ENCODE measurements at places on chromosomes 13 and 19. TPM values are rescaled to one million over a fixed set of nuclear protein-coding genes. Genes with fewer than 3 reads are reported as not detected.

CGB8 gene
- total RNA-seq, result not detected

- H3K27me3 ChIP-seq, result no peaks in the 10 kb centered on the region
- peak; percentile 25 for DNase-seq
- H3K4me3 ChIP-seq, result no peak overlapping the region
- no peaks in the 10 kb centered on the region for H3K36me3 ChIP-seq
- no peak overlapping the region for H3K27ac ChIP-seq
These were observed 172.7 kb upstream of the RNF113B start for GRCh38 chr13:98349731-98350305.

DNA sequence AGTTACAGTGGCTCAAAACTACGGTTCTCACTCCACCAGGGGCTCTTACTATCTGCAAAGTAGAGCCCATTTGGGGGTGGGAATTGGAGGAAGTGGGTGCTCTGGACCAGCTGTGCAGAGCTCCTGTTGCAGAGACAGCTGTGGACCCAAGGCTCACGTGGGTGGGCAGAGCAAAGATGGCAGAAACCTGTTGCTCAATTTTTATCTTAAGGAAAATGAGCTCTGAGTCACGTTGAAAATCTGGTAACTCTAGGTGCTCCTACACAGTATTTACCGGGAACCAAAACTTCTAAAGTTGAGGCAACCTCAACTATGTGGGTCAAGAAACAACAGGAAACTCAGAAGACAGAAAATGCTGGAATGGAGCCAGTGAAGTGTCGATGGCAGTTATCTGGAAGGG lies 30.2 kb upstream of the SLC15A1 start:
- no peaks in the 10 kb centered on the region for H3K36me3 ChIP-seq
- no peaks in the 10 kb centered on the region for H3K27me3 ChIP-seq
- no peak for DNase-seq

DNA sequence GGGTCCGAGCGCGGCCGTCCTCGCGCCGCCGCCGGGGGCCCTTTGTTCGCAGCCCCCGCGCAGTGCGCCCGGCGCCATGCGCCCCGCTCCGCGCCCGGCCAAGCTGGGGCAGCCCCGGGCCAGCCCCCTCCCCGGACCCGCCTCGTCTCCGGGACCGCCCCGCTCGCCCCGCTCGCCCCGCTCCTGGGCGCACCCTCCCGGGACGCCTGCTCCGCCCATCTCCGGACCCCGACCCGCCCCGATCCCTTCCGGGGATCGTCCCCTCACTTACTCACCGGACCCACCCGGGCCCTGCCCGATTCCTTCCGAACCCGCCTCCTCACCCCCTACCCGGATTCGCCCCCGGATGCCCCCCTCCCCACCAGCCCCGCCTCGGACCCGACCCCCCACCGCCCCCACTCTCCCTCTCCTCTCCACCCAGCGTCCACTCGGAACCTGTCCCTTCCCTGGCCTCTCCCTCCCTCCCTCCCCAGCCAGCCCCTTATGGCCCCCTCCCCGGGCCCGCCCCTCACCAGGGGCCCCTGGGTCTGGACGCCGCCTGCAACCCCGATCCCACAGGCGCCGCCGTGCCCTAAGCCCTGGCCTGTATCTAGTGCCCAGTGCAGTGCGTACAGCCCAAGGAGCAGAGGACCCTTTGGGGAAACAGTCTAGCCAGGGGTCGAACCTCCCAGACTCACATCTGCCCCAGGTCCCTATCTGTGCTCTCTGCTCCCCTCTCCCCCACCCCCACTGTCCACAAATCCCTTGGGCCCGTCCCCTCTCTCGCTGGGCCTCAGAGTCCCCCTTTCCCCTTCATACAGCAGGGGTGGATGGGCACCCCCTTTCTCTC lies at the start of gene CPAMD8:
Gene CPAMD8 (minus strand): TSS at position 105 of the 829 bp plus-strand sequence. CDS start 168 bp downstream, outside the sequence.
- H3K27ac ChIP-seq, result peak within 1 kb of the TSS; percentile 73
- H3K4me3 ChIP-seq, result peak within 1 kb of the TSS; percentile 58
- peak; percentile 31 for DNase-seq
- H3K4me1 ChIP-seq, result peaks cover 21% of the 10 kb centered on the region

- H3K36me3 ChIP-seq, result peaks cover under 1% of the 10 kb centered on the region
- peaks cover 71% of the 10 kb centered on the region for H3K4me1 ChIP-seq
- H3K27me3 ChIP-seq, result no peaks in the 10 kb centered on the region
- DNase-seq, result no peak
- H3K4me3 ChIP-seq, result peak overlapping the region; percentile 20
These were observed 54.3 kb downstream of the GATAD2A start for GRCh38 chr19:19459707-19460251.

- no peaks in the 10 kb centered on the region for H3K4me1 ChIP-seq
- H3K36me3 ChIP-seq, result no peaks in the 10 kb centered on the region
- H3K27me3 ChIP-seq, result no peaks in the 10 kb centered on the region
- no peak overlapping the region for H3K27ac ChIP-seq
- H3K4me3 ChIP-seq, result no peak overlapping the region
- DNase-seq, result no peak
These were observed 678.5 kb upstream of the PCDH20 start for GRCh38 chr13:62093984-62094780.

TMEM272 gene
- not detected for total RNA-seq

- H3K4me1 ChIP-seq, result peaks cover 50% of the 10 kb centered on the region
- H3K27ac ChIP-seq, result no peak overlapping the region
- DNase-seq, result peak; percentile 62
These were observed 7.2 kb upstream of the CCDC97 start for GRCh38 chr19:41302624-41303351.

CBY2 gene
- not detected for total RNA-seq

Data from upper lobe of left lung (tissue), 6 donors.